Activated T-cell treated with anti-CD3 and anti-CD28 coated beads, Interleukin-2, amount 50 U/mL, for 48 hours (primary cell): ENCODE measurements at places on chromosomes 7 and 10.
A peak's percentile ranks its signal among the peaks of the same experiment; 100 is the strongest.

DNA sequence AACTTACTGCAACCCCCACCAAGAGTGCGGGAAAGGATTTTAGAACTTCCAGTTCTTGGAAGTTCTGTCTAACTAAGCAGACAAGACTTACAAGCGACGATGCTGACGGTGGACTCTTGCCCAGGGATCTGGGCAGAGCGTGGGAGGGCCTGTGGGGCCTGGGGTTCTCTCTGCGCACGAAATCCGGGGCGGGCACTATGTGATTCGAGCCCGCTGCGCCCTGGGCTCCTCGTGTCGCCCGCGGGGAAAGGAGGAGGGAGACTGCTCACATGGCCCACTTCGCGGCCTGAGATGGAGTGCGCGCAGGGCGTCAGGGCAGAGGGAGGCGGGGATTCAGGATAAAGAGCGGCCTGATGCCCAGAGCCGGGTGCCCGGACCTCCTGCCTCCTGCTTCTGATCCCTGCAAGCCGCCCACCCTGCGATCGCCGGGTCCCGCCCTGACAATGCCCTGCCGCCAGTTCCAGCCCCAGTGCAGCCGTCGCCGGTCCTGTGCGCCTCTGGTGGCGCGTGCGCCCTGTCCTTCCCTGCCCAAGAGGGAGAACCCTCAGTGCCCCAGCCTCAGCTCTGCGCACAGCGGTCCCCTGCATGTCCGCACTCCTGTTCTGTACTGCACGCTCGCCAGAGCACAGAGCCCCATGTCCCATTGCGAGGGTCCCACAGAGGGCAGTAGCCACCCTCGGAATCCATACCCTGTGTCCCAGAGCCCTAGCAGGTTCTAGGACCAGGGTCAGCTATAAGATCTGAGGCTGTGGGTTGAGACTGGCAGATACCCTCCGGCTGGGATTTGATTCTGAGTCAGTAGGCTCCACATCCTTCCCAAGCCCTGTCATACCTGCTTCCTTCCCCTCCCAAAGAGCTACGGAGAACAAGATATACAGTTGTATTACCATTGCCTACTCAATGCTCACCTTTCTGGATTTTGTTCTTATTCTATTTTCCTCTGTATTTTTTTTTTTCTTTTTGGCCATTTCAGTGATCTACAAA is 99.4 kb upstream of the TMEM106B start:
- peak; percentile 39 for DNase-seq

DNA sequence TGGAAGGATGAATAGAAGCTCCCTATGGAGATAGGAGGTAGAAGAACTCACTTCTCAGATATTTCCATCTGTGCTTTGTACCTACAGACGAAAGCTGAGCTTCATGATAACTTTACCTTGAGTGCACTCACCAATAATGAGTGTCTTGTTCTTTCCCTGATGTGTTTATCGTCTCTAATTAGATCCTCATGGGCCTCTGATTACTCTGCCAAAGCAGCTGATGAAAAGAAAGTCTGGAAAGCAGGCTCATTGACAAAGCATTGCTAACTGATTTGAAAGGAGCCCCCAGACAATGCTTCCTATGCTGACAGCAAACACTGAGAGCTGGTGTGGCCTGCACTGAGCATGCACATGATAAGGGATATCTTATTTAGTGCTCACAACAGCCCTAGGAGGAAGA is 183.9 kb upstream of the GHITM start:
- no peak for DNase-seq

DNA sequence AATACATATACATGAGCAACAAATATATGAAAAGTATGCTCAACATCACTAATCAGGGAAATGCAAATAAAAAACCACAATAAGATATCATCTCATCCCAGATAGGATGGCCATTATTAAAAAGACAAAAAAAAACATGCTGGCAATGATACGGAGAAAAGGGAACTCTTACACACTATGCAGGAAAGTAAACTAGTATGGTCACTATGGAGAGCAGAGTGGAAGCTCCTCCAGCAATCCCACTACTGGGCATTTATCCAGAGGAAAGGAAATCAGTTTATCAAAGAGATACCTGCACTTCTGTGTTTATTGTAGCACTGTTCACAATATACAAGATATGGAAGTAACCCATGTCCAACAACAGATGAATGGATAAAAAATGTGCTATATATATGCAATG is 217.5 kb downstream of the SDK1 start:
- DNase-seq = no peak

DNA sequence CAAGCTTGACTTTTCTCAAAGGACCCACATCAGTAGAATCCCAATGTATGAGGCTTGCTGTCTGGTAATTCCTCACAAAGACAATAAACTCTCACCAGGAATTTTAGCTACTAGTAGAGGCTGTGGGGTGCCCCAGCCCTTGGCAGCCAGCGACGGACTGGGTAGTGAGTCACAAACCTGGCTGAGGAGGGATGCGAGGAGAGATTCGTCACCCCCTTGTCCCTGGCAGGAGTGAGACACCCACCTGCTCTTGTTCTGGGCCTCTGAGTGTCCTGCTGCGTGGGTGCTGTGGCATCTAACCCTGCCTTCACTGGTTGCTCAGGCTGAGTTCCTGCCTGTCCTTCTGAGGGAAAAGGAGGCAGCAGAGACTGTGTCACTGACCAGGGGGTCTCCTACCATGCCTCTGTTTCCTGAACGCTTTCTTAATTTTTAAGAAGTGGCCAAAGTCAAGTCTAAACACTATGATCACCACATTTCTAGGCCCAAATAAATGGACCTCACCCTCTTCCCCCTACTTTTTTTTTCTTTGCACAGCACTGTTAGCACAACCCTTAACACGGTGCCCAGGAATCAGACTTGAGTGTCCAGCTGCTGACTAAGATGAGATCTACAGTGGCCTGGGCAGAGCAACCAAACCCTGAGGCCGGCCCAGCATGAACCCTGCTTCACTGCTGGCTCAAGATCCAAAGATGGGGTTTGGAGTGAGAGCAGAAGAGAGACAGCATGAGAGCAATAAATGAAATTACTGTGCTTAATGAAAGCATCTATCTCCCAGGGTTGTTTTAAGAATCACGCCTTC is 146.4 kb downstream of the ANLN start:
- no peak for DNase-seq

DNA sequence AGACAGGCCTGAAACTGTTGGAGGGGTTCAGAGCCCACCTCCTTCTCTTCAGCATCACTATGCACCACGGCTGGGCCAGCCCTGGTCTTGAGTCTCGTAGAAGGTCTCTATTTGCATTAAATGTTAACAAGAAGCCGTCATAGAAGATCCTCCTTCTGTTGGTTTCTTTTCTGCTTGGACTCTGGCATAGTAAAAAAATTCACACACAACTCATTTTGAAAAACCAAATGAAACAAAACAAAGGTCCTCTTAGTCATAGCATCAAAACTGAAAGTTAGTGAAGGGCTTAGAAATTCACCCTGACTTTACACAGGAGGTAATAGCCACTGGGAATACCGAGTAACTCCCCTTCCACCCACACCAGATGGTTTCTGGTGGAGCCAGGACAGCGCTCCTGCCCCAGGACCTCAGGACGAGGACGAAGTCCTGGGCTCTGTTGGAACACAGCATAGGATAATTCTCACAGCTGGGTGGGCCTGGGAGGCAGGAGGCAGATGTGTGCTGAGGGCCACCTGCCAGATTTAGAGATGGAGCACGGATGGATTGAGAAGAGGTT is 248.4 kb upstream of the KLF6 start:
- DNase-seq = peak; percentile 58

GRCh38 chr10:11950325-11951018 is 92.1 kb downstream of the UPF2 start:
- DNase-seq = no peak

GRCh38 chr10:124077208-124077993 is 16.0 kb downstream of the CHST15 start:
- no peak for DNase-seq

- DNase-seq = no peak
Measured at GRCh38 chr7:41689815-41690214, 13.1 kb downstream of the INHBA start.

DNA sequence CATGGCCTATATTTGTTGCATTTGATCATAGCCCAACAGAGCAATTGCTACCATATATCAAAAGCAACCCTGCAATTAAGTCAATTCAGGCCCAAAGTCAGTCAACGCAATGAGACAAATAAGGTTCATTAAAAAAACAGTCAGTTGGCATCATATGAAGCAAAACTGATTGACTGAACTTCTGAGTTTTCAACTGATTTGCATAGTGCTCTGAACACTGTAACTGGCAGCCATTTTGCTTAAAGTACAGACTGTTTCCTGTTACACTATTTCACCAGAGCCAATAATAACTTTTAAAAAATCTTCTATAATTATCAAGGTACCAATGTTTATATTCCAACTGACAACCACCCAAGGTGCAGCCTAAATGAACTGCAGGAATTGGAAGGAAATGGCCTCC is 68.4 kb upstream of the RAPGEF5 start:
- DNase-seq = no peak

GRCh38 chr10:50972591-50972990 is 87.2 kb upstream of the A1CF start:
- DNase-seq = no peak

GRCh38 chr10:59891349-59891748 is 15.0 kb downstream of the CCDC6 start:
- DNase-seq = no peak

DNA sequence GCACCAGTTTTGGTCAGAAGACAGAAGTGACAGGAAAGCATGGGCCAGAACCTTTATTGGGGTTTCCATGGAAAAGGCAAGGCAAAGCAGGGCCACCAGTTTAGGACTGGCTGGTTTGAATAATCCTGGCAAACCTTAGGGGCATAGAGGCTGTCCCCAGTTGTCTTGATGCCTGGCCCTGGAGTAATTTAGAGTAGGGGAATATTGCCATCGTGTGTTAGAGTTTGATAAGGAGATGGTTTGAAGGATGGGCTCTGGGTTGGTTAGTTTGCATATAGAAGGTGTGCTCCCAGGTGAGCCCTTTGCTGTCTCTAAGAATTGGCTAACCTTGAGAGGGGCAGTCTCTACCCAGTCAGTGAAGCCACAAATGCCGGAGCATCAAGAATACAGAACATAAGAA is 79.6 kb downstream of the ZNF777 start:
- DNase-seq = no peak

DNA sequence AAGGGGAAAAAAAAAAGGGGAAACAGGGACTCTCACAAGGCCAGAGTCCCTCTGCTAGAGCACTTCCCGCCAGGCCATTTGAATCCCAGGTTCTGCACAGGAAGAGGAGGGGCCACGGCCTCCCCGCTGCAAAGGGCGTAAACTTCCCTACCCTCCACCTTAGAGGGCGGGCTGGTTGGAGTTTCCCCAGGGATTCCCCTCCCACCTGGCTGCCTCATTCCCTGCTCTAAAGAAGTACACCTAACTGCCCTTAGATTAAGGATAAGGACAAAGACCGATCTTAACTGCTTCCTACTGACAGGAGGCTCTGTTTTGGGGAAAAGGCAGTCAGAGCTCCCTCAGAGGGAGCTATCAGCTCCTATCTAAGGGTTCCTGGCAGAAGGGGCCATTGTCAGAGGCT is 102.0 kb upstream of the ARMC3 start:
- no peak for DNase-seq

- no peak for DNase-seq
Measured at GRCh38 chr7:47726047-47726726, 144.3 kb upstream of the TNS3 start.

DNA sequence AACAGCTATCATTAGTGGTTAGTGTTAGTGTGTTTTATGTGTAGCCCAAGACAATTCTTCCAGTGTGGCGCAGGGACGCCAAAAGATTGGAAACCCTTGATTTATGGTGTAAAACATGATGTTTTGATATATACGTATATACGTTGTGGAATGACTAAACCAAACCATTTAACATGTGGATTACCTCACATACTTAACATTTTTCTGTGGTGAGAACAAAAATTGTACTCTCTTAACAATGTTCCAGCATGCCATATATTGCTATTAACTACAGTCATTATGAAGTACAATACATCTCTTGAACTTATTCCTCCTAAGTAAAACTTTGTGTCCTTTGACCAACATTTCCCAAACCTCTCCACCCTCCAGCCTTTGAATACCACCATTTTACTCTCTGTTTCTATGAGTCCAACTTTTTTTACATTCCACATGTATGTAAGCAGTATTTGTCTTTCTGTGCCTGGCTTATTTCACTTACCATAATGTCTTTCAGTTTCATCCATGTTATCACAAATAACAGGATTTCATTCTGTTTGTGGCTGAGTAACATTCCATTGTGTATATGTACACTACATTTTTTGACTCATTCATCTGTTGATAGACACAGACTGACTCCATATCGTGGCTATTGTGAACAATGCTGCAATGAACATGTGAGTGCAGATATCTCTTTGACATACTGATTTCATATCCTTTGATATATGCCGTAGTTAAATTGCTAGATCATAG is 42.2 kb upstream of the MAGI2 start:
- no peak for DNase-seq

DNA sequence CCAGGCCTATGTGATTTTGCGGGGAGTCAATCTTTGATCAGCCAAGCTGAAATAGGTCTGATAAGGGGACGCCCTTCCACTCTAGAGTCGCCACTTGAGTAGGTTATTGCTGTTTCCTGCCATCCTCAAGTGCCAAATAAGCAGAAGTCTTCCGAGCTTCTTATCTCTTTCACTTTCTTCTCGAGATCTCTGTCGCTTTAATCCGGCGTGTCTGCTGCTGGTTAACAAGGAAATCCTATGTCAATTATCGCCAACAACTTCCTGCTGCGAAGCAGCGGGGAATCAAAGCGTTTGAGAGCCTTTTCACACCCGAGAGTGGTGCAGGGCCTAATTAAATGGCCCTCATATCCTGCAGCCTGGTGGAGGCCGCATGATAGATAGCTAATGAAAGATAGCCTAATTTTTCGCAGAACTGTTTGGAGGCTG is 215.9 kb downstream of the RAB11FIP2 start:
- peak; percentile 26 for DNase-seq

- no peak for DNase-seq
Measured at GRCh38 chr10:100565206-100565985, 29.7 kb downstream of the HIF1AN start.

- DNase-seq = no peak
Measured at GRCh38 chr7:25712500-25712899, 439.5 kb upstream of the NFE2L3 start.

GRCh38 chr7:41984888-41985287 is 252.1 kb downstream of the GLI3 start:
- no peak for DNase-seq

DNA sequence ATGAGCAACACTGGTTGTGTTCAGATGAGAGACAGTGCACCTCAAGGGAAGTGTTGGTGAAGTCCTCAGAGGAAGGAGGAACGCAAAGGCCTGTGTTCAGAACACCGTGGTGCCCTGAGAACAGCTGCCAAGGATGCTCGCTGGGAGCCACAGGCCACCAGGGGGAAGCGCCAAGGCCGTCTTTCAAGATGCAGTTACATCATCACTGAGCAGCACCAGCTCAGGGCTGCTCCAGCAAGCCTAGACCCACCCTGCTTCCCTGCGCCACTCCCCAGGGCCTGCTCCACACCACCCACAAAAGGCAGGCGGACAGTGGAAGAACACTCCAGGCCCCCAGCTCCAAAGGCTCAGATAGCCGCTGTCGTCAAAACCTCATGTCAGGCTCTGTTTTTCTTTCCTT is 378.8 kb downstream of the DPP6 start:
- DNase-seq = no peak

- no peak for DNase-seq
Measured at GRCh38 chr10:100736809-100737354, 8.5 kb upstream of the PAX2 start.
